Neuronal stem cell (in vitro differentiated cells): ENCODE measurements at places on chromosomes 7 and 10.

DNA sequence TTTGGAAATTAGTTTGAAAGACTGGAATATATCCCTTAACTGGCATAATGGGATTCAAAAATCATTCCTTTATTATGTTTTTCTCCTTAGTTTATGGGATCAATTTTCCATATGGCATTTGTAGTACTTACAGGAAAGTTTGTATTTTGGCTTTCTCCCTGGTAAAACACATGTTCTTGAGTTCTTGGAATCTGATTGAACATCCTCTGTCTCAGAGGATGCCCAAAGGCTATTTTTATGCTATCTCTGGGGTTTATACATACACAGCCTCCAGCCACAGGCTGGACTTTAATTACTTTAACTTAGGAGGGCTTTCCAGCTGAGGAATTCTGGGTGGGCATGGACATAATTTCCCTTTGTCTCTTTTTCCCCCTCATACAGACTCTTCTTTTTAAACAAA lies 236.4 kb downstream of the HGF start:
- no peak for DNase-seq

DNA sequence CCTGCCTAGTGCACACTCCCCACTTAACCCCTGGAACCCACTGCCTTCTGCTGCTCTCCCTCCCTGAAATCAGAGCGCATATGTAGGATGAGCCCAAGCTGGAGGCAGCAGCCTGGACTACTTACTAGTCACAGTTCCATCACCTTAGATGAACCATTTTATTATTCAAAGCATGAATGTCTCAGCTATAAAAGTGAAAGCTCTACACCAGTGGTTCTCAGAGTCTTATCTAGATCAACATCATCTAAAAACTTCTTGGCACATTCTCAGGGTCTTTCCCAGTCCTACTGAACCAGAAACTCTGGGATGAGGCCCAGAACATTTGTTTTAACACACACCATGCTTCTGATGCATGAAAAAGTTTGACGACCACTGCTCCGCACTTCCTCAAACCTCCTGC lies 100.3 kb upstream of the ANK3 start:
- DNase-seq = no peak

- no peak for DNase-seq
Observed at GRCh38 chr10:7700577-7701125, 2.5 kb upstream of the ITIH2 start.

DNA sequence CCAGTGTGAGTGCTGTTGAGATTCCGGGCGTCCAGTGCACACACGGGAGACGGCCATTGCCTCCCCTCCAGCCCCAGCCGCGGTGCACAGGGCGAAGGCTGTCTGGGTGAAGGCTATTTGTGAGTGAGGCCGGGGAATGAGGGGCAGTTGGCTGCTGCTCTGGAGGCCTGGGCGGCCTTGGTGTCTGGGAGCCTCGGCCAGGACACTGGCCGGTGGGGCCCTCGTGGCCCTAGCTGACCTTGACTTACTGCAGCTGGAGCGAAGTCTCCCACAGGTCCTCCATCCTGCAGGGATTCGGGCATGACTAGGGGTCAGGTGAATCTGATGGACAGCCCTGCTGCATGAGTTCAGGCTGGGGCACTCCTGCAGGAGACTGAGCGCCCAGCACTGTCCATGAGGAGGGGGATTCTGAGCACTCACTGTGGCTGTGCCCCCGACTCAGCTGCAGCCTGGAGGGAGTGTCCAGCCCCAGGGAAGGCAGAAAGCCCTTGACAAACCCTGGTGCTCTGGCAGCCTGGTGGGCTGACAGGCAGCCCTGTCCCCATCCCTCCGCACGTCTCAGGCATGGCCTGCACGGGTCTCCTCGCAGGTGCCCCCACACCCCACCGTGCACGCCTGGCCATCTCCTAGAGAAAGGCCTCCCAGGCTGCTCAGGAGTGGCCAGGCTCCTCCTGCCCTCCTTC lies 52.7 kb upstream of the FAM20C start:
- DNase-seq = no peak

GRCh38 chr10:17729630-17730029 lies 22.4 kb upstream of the TMEM236 start:
- no peak for DNase-seq

DNA sequence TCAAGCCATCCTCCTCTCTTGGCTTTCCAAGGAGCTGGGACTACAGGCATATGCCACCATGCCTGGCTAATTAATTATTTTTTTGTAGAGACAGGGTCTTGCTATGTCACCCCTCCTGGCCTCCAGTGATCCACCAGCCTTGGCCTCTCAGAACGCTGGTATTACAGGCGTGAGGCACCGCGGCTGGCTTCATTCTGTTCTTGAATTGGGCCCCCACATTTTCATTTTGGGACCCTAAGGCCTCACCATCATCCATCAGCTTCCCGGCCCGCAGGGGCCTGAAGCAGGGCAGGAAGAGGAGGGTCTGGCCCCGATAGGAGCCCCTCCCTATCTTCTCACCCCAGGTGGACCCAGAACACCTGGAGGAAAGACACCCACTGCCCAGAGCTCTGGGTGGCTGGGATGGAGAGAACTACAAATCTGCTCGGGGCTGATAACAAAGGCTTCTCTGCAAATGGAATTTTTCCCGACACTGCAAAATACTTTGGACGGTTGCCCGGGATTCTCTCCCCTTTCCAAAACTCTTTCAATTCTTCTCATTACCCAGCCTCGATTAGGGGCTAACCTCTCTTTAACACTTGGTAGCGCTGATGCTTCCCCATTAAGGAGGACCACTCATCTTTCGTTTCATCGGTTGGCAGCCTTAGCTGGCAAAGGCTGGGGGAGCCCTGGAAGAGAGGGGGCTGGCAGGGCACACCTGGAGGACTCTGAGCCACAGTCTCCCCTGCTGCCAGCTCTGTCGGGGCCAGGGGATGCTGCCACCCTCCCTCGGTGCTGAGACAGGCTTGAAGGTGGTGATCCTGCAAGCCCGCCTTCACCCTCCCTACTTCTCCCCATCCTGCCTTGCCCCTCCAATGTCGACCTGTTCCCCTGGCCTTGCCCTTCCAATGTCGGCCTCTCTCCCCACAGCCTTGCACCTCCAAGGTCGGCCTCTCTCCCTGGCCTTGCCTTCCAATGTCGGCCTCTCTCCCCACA lies 81.0 kb upstream of the GNA12 start:
- DNase-seq = no peak

DNA sequence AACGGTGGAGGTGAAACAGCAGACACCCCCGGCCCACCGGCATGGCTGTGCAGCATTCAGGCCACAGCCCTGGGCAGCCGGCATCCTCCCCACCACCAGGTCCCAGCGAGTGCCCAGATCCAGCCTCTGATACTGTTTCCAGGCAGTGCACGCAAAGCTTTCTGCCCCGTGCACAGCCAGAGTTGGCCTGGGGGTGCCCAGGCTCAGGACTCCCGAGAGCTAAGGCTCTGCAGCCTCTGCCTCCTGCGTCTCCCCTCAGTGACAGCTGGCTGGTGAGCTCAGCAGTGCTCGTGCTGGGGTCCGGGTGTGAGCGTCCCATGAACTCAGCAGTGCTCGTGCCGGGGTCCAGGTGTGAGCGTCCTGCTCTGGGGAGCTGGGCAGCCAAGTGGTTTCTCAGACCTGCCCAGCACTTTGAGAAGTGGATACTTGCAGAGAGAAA lies 65.4 kb downstream of the CFAP46 start:
- no peak for DNase-seq

DNA sequence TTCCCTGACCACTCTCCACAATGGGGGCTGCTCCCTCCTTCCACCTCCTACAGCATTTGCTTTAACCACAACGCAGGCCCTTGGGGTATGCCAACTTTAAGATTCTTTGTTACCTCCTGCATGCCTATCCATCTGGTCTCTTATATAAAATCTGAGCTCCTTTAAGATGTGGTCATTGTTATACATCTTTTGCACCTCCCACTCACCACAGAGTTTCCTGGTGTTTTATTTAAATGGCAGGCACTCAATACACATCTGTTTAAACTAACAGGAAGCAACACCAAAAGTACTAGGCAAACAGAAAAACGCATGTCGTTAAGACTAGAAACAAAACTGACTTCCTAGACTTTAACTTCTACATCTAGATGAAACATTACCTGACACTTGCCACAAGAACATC lies 36.3 kb downstream of the SLC25A13 start:
- no peak for DNase-seq

DNA sequence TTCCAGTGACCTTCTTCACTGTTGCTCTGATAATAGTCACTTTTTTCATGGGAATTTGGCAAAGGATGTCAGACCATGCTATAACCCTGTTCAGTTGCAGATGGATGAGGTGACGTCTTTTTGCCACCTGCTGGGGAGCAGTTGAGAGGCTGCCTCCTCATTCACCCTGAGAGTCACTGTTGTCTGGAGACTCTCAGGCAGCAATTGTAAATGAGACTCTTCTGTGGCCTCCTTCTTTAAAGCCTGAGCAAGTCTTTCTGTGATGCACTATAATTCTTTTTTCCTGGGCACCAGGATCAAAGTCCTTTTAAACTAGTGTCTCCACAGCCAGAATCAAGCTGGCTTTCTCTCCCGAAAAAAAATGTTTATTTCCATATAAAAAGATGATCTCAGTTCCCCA lies 345.1 kb downstream of the ARL4A start:
- no peak for DNase-seq

GRCh38 chr10:110404825-110405224 lies 92.9 kb upstream of the DUSP5 start:
- no peak for DNase-seq

GRCh38 chr10:787933-788651 lies 98.6 kb upstream of the DIP2C start:
- no peak for DNase-seq

GRCh38 chr10:82228701-82229100 lies 353.7 kb downstream of the NRG3 start:
- DNase-seq = no peak

DNA sequence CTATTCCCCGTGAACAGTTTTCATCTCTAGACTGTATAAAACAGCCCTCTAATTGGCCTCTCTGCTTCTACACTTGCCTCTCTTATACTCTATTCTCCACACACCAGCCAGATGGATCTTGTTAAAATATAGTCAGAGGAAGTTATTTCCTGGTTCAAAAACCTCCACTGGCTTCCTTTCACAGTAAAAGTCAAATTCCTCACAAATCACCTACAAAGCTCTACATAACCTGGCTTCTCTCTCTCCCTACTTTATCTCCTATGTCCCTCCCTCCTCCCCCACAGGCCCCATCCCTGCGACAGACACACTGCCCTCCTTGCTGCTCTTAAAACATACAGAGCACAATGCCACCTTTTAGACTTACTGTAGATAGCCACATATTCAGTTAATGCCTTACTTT lies 60.1 kb downstream of the TPK1 start:
- no peak for DNase-seq

DNA sequence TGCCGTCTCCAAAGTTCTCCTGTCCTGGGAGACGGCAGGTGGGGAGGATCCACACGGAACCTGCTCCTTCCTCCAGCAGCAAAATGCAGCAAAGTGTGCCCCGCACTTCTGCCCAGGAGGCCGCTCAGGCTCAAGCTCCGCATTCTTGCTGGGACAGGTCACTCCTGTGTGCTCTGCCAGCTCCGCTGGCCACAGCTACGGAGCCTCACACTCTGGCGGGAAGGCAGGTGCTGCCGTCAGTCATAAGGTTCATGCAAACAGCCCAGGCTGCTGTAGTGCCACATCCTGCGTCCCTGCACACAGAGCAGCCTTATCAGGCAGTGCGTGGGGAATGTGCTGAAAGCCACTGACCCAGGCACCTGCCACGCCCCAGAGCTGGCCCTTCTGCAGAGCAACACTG lies 22.4 kb downstream of the ADGRA1 start:
- no peak for DNase-seq

DNA sequence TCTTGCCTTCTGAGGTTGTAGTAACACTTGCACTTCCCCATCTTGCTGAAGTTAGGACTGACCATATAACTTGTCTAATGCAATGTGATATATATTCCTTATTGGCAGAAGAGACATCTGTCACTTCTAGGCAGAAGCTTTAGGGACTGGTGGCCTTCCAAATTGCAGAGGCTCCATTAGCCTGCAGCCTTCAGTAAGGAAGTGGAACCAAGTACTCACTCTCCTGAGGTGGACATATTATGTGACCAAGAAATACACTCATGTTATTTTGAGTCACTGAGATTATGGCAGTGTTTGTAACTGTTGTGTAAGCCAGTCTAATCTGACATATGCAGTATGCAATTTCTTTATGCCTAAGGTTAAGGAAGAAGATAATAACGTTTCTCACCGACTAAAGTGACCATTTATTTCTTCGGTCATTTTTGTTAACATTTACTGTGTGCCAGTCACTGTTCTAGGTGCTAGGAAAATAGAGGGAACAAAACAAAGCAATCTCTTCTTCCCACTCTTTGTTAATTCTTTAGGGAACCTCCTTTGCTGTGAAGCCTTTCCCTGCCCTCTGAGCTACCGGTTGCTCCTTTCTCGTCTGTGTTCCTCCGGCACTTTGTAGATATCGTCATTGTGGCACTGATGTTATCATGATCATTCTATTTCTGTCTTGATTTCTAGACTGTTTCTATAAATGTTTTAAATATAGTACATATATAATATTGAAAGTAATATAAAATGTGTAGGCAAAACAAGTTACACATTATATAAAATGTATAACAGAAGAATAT lies 52.9 kb upstream of the HBP1 start:
- no peak for DNase-seq

- no peak for DNase-seq
Observed at GRCh38 chr7:70017357-70017756, 419.1 kb downstream of the AUTS2 start.

DNA sequence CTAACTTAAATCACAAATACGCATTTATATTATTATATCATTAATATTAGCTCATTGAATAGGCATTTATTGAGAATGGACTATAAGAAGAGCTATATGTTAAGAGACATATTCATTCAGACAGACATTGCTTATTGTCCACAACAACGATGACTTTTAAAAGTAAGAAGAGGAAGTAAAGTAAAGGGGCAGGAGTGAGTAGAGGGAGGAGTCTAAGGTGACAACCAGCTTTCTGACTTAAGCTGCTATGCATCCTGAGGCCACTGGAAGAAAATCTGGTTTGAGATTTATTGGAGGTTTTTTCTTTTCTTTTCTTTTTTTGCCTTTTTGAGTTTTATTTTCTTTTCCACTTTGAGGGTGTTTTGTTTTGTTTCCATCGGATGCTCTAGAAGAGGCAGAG lies 723.5 kb downstream of the GRM8 start:
- DNase-seq = no peak

- DNase-seq = no peak
Observed at GRCh38 chr7:144436500-144436899, 33.0 kb upstream of the NOBOX start.

DNA sequence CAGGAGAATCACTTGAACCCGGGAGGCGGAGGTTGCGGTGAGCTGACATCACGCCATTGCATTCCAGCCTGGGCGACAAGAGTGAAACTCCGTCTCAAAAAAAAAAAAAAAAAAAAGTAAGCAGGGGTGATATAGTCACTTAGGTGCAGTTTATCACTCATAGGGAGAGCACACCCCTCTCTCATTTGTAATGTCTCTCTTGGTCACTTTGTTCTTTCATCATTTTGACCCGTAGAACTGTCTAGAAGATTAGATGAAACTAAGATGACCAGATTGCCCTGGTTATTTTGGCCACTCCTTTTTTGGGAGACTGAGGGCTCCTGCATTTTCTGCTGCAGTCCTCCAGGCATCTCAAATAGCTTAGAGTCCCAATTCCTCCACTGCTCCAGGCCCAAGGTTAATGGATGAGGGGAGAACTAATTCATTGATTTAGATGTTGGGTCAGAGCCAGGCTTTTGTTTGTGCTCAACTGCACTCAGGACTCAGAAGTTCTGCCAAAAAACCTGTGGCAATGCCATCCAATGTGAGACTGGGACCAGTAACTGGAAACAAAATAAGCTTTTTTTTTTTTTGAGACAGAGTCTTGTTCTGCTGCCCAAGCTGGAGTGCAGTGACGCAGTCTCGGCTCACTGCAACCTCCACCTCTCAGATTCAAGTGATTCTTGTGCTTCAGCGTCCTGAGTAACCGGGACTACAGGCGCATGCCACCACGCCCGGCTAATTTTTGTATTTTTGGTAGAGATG lies 50.0 kb upstream of the CAMK1D start:
- DNase-seq = no peak
